Activated naive CD8-positive, alpha-beta T cell treated with anti-CD3 and anti-CD28 coated beads for 36 hours (primary cell): ENCODE measurements at places on chromosomes 2 and 18. TPM values are rescaled to one million over a fixed set of nuclear protein-coding genes. Genes with fewer than 3 reads are reported as not detected.

GRCh38 chr18:44742718-44743311 lies 62.1 kb downstream of the SETBP1 start:
- no peak for DNase-seq

GRCh38 chr2:218516614-218517013 lies 51.5 kb downstream of the USP37 start:
- no peak for DNase-seq

DNA sequence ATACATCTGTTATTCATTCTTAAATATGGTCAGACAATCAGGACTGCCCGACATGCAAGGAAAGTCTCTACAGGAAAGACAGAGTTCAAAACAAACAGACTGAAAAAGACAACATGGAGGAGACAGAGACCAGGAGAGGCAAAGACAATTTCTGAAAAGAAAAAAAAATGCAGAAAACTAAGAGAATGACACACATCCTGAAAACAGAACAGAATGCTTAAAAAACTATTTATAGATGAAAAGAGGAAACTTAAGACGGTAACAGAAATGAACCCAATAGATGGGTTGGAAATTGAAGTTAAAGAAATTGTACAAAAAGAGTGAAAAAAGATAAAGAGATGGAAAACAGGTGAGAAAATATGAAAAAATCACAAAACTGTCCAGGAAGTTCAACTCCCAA lies 95.7 kb downstream of the BCL2 start:
- no peak for DNase-seq

GRCh38 chr2:138470941-138471340 lies 30.6 kb upstream of the SPOPL start:
- DNase-seq = no peak

DNA sequence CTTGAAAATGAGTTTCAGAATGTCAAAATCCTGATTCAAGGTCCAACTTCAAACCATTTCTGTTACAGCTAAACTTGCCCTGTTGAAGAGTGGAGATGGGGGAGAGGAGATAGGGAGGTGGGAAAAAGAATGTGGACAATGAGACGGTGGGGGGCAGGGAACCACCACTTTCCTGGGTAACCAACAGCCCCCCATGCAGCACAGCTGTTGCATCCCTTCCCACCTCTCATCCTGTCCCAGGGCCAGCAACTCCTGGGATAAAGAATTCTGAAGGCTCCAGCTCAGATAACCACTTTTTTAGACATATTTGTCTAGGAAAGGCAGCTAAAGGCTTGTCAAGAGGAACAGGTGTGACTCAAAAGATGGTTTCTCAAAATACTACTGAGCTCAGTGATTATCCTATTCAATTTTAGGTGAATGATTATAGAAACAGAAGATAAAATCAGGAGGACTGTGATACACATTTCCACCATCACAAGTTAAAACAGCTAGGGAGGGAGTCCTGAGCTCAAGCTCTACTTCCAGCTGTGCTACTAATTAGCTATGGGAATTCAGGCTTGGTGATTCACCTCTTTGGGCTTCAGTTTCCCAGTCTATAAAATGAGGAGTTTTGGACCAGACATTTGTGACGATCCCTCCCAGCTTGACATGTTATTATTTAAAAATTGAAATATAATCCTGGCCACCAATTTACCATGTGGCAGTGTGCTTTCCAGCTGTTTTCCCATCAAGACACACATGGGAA lies 36.3 kb downstream of the HDHD2 start:
- no peak for DNase-seq

- DNase-seq = no peak
These were observed 54.3 kb downstream of the HAUS1 start for GRCh38 chr18:46158499-46158898.

The RESP18 gene
- not detected for total RNA-seq

The DLX1 gene
- total RNA-seq = 0.10 TPM
